Urinary bladder (tissue), 4 donors: ENCODE measurements at places on chromosomes 6 and 20. TPM values are rescaled to one million over a fixed set of nuclear protein-coding genes. Genes with fewer than 3 reads are reported as not detected.

DEFB124 gene
- 0.52 TPM for polyA plus RNA-seq

RSPO3 gene
- 4.4 TPM for polyA plus RNA-seq

ADAM33 gene
- 111 TPM for polyA plus RNA-seq

SIRPG gene
- 0.49 TPM for polyA plus RNA-seq

BTBD9 gene
- 5.3 TPM for polyA plus RNA-seq

DDX43 gene
- polyA plus RNA-seq, result 1.3 TPM

XKR7 gene
- 0.03 TPM for polyA plus RNA-seq

COX4I2 gene
- 10.1 TPM for polyA plus RNA-seq

ETV7 gene
- 1.5 TPM for polyA plus RNA-seq
